ENCODE measurements at places on chromosomes 6 and 20.

- DNase-seq = no peak
Observed at GRCh38 chr6:40356242-40356910, 230.8 kb downstream of the LRFN2 start.

GRCh38 chr6:115276881-115277565 is 783.7 kb downstream of the FRK start:
- DNase-seq = no peak

DNA sequence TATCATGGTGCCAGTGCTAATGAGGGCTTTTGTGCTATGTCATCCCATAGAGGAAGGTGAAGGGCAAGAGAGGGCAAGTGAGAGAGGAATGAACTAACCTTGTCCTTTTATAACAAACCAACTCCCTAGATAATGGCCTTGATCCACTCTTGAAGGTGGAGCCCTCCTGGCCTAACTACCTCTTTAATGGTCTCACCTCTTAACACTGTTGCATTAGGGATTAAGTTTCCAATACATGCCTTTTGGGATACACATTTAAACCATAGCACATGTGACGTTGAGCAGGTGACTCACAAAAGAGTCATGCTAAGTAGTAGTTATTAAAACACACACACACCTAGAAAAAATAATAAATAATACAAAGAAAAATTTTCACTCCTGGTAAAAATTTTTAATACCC is 36.9 kb downstream of the CCN2 start:
- no peak for DNase-seq

GRCh38 chr6:42366011-42366705 is 85.6 kb downstream of the TRERF1 start:
- DNase-seq = no peak

- DNase-seq = no peak
Observed at GRCh38 chr6:146582857-146583256, 15.9 kb upstream of the ADGB start.

- DNase-seq = no peak
Observed at GRCh38 chr20:60512443-60512842, 554.2 kb downstream of the CDH26 start.

- no peak for DNase-seq
Observed at GRCh38 chr6:25010902-25011625, 75.3 kb upstream of the RIPOR2 start.

DNA sequence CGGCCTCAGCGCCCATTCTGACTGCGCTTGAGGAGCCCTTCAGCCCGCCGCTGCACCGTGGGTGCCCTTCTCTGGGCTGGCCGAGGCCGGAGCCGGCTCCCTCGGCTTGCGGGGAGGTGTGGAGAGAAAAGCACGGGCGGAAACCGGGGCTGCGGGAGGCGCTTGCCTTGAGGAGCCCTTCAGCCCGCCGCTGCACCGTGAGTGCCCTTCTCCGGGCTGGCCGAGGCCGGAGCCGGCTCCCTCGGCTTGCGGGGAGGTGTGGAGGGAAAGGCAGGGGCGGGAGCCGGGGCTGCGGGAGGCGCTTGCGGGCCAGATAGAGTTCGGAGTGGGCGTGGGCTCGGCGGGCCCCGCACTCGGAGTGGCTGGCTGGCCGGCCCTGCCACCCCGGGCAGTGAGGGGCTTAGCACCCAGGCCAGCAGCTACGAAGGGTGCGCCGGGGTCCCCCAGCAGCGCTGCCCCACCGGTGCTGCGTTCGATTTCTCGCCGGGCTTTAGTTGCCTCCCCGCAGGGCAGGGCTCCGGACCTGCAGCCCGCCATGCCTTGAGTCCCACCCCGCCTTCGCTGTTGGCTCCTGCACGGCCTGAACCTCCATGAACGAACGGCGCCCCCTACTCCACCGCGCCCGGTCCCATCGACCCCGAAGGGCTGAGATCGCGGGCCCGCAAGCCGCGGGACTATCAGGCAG is 45.7 kb upstream of the MCUR1 start:
- peak; percentile 43 for DNase-seq

GRCh38 chr6:2819978-2820377 is 21.7 kb downstream of the SERPINB1 start:
- DNase-seq = no peak

- no peak for DNase-seq
Observed at GRCh38 chr6:390914-391558, 516 bp upstream of the IRF4 start.

GRCh38 chr20:50138120-50138478 is 15.4 kb downstream of the PEDS1 start:
- DNase-seq = no peak

DNA sequence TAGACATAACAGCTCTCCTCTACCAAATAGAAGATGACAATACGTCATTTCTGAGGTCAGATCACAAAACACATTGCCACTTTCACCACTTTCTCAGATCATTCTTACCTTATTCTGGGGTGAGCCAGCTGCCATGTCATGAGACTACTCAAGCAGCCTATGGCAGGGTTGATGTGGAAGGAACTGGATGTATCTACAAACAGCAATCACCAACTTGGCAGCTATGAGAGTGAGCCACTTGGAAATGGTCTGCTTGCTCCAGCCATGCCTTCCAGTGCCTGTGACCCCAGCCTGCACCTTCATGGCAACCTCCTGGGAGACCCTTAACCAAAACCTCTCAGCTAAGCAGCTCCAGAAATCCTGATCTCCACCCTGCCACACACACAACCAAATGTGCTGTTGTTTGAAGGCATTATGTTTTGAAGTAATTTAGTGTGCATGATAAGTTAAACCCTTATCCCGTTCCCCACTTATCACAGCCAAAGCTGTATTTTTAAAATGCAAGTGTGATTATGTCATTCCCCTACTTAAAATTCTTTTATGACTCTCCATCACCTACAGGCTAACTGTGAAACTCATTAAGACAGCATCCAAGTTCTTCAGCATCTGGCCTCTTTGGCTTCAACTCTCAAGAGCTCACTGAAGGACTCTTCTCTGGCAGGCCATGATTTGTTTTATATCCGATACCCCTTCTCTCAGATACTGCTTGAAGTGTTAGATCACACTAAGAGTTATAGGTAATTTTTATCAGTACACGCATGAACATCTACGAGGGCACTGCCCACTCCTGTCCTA is 150.6 kb downstream of the LY86 start:
- no peak for DNase-seq

- DNase-seq = no peak
Observed at GRCh38 chr6:116514111-116514510, 2.7 kb downstream of the CALHM5 start.

GRCh38 chr6:128569732-128570679 is 49.6 kb upstream of the PTPRK start:
- no peak for DNase-seq

GRCh38 chr6:168127384-168127868 is 48.4 kb upstream of the FRMD1 start:
- DNase-seq = no peak

DNA sequence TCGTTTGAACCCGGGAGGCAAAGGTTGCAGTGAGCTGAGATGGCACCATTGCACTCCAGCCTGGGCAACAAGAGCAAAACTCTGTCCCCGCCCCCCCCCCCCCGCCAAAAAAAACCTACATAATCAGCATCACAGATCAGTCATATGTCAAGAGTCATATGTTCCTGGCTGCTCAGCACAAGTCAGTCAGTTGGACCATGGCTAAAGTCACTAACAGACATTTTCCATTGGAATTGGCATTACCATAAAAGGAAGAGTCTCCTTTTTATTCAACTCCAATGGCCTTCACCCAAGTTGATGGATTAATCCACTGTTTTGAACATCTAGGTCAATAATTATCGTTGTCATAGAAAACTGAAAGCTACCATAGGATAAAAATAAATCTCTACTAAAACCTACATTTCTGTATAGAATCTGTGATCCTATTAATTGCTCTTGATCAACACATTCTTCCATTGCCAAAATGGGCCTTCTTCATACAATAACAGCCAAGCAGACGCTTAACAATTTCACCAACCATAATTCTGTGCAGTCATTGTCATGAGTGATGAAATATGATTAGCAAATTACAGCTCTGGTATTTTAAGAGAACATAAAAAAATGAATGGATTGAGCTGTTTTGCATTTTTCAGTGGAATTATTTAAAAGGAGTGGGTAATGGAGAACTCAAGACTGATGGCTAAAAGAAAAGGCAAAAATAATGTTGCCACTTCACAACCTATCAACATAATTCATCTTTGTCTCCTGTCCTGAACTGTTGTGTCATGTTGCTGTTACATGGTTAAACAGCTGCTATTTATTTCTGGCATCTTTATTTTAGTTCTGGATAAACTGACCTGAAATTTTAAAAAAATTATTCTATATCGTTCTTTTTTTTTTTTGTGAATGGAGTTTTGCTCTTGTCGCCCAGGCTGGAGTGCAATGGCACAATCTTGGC is 555.5 kb upstream of the JARID2 start:
- no peak for DNase-seq

Data from SK-N-DZ (cell line).